ENCODE measurements at places on chromosomes 1 and 21.
A peak's percentile ranks its signal among the peaks of the same experiment; 100 is the strongest.

DNA sequence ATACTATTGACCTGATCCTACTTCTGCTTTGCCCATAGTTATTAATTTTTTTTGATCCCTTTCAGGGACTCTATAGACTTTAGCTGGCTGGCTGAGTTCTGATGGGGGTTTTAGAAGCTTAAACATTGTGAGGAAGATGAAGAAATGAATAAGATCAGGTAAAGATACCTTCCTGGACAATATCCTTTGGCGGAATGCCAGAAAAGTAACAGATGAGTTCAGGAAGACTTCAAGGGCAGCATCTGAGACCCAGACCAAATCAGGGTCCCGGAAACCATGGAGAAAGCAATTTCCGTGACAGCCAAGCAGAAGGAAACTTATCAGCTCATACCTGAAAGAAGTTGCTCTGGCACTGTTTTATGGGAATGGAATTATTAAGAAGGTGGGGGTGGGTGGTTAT lies 100.4 kb downstream of the XCL2 start:
- DNase-seq, result no peak

GRCh38 chr1:100387657-100388350 lies 35.5 kb downstream of the CDC14A start:
- no peak for DNase-seq

GRCh38 chr1:2328676-2329455 lies 62.5 kb downstream of the MORN1 start:
- no peak for DNase-seq

DNA sequence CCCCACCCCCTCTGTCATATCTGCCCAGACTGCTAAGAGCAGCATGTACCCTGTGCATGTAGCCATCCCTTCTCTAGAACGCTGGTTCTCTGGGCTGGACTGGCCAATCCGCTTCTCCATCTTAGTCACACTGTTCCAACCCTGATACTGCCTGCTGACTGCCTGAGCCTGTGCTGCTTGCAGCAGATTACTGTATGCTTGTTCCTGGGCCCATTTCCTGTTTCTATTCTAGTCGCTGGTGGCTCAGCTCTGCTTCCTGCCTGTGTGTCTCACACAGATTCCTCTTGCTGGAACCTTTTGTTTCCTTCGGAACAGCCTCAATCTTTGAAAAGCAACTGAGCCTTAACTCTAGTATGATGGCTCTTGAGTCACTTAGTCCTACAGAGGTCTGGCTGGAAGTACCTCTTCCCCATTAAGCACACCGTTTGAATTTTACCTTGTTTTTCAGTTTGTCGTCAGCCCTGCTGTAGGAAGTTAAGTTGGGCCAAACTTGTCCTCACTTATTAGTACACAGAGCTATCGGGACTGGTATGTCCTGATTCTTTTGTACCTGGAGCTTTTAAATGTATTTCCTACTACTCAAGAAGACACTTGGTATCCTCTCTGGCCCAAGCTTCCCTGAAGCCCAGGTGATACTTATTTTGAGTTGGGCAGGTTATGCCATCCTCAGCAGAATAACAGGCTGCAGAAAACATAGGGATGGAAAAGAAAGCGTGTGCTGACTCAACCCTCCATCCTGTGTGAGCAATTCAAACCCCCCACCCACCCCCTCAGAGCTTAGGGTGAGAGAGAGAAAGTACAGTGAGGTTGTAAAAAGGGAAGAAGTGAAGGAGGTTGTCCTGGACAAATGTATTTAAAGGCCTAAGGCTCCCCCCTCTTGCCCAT lies 43.4 kb upstream of the PIGV start:
- peak; percentile 95 for DNase-seq

- DNase-seq, result no peak
Observed at GRCh38 chr1:241990040-241990439, 8.9 kb downstream of the MAP1LC3C start.

- DNase-seq, result no peak
Observed at GRCh38 chr1:86924324-86924960, 10.0 kb downstream of the HS2ST1 start.

- no peak for DNase-seq
Observed at GRCh38 chr1:234553240-234554188, 56.5 kb downstream of the IRF2BP2 start.

DNA sequence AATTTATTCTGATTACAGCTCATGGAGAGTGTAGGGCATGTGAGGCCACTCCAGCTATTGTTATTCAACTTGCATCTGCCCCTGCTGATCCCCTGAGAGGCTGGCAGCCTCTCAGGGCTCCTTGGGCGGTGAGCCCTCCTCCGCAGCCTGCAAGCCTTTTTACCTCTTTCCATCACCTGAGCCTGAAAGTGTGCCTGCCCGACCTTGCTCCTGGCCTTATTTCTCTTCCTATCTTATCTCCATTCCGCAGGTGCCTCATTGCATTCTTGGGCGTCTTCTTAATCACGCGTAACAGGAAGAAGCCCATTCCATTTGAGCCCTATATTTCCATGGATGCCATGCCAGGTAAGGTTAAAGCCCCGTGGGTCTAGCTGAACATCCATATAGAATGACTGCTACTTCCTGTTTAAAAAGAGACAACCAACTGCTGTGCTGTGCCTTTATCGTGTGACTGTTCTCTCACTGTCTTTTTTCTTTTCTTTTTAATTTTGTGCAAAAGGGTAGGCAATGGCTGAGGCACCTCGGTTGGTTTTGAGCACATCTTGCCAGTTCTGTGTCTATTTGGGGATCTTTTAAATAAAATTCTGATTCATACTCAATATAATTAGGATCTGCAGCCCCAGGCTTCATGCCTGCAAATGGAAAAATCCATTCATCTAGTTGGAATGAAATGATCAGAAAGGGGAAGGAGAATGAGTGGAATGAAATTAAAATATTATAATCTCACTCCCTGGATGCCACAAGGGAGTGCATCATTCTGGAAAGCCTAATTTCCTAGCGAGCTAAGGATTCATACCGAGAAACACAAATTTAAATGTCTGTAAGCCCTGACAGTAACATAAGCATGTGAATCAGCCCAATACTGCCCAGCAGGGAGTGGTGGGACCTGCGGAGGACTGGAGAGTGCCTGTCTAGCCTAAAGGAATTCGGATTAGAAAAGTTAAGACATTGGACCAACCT lies 38.6 kb upstream of the RCAN3 start:
- no peak for DNase-seq

- no peak for DNase-seq
Observed at GRCh38 chr1:55282058-55282457, 66.9 kb upstream of the USP24 start.

- DNase-seq, result peak; percentile 84
Observed at GRCh38 chr1:53511933-53512806, 53.0 kb downstream of the DMRTB1 start.

GRCh38 chr1:162040657-162041056 lies 17.0 kb upstream of the OLFML2B start:
- DNase-seq, result no peak

DNA sequence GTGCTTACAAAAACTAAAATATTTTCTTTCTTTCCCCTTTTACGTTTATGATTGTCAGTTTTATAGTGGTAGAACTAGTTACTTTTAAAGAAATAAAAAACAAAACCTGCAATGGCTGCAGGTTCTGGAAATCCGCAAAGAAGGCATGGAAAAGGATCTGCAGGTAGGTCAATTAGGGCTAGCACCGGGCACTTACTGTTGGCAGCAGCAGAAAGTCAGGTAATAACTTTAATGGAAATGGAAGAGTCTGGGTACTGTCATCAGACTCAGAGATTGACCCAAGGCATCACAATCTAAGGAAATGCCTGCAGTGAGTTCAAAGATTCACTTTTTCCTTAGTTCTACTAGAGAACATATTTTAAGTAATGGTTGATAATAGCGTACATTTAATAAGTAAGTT lies 1136.3 kb upstream of the B3GALT2 start:
- no peak for DNase-seq

DNA sequence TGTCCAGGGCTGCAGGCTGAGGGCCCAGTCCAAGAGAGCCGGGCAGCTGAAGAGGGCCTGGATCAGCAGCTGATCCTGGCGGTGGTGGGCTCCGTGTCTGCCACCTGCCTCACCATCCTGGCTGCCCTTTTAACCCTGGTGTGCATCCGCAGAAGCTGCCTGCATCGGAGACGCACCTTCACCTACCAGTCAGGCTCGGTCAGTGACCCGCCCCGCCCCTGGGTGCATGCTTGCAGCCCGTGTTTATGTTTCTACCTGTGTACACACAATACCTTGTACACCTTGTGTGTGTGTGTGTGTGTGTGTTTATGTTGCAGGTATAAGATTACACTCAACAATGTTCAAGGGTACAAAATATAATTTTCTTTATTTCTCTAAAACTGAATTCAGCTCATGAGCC lies 13.0 kb downstream of the TIE1 start:
- no peak for DNase-seq

GRCh38 chr21:39484711-39485276 lies 33.0 kb downstream of the SH3BGR start:
- no peak for DNase-seq

DNA sequence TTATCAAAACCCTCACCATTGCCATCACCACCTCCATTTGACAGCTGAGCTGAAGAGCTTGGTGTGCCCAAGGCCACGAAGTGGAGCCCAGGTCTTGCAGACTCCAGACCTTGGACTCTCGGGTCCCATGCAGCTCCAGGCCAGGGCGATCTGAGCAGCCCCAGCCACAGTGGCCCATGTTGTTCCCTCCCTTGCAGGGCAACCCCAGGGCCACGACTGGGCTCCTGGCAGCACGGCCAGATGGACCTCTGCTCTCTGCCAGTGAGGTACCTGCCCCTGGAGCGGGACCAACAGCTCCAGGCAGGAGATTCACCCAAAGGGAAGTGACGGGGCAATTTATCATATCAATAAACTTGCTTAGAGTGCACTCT lies 182.7 kb upstream of the VAMP3 start:
- no peak for DNase-seq

GRCh38 chr1:113542221-113542701 lies 151.9 kb downstream of the MAGI3 start:
- no peak for DNase-seq

- DNase-seq, result no peak
Observed at GRCh38 chr1:53869454-53870117, 20.0 kb downstream of the YIPF1 start.

- no peak for DNase-seq
Observed at GRCh38 chr1:37817481-37817880, 9.5 kb upstream of the YRDC start.

- no peak for DNase-seq
Observed at GRCh38 chr1:44855742-44856141, 12.7 kb upstream of the PTCH2 start.

All from ascending aorta (tissue), 2 donors.